ENCODE measurements at places on chromosomes 2 and 18.

GRCh38 chr18:22914633-22915032 is 18.5 kb upstream of the RBBP8 start:
- DNase-seq: no peak

DNA sequence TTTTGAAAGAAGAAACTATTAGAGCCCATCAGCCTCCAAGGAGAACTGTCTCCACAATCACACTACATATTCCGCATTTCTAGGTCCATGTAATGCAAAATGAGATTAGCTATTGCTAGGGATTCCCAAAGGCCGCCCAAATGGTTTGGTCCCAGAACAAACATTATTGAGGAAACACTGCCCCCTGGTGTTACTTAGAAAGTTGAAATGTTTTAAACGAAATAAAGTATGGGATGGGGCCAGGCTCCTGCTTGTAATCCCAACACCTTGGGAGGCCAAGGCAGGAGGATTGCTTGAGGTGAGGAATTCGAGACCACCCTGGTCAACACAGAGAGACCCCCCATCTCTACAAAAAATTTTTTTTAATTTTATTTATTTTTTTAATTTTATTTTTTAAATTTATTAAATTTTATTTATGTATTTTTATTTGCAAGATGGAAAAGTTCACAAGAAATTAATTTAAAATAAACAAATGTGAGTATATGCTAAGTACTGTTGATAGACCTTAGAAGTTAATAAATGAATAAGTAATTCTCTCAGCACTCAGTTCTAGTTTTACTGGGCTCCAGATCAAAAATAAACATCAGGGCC is 5.5 kb downstream of the NHEJ1 start:
- DNase-seq: peak; percentile 58

- no peak for DNase-seq
These were observed 620 bp upstream of the RPL37A start for GRCh38 chr2:216498070-216498378.

DNA sequence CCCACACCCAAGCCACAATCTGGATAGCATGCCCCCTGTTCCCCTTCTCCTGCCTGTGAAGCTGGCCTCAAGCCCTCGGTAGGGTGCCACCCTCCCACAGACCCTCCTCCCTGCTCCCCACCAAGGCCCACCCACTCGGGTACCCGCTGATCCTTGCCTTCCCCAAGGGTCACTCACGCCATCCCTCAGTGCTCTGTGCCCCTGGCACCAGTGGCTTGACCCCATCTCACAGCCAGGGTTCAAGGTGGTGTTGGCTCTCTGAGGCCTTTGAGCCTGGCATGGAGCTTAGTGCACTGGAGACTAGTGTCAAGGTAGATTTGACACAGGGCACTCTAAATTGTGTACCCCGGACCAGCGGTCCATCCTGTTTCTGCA is 11.9 kb downstream of the ADRA2B start:
- DNase-seq: no peak

GRCh38 chr2:50069454-50069853 is 915.1 kb upstream of the FSHR start:
- no peak for DNase-seq

DNA sequence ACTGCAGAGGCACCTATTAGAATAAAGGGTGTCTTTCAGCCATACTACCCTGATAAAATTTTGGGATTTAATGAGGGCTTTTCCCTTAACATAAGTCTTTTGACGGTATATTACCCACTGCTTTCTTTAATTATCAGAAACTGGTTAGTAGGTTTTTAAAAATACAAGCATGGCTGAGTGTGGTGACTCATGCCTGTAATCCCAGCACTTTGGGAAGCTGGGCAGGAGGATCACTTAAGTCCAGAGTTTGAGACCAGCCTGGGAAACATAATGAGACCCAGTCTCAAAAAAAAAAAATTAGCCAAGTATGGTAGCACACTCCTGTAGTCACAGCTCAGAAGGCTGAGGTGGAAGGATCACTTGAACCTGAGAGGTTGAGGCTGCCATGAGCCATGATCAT is 16.1 kb downstream of the CPSF3 start:
- DNase-seq: no peak

DNA sequence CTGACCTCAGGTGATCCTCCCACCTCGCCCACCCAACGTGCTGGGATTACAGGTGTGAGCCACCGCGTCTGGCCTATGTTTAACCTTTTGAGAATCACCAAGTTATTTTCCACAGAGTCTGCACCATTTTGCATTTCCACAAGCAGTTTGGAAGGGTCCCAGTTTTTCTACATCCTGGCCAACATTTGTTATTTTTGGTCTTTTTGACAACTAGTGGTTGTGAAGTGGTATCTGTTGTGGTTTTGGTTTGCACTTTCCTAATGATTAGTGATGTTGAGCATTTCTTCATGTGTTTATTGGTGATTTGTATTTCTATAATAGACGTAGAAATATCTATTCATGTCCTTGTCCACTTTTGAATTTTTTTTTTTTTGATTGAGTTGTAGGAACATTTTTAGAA is 67.9 kb downstream of the BIRC6 start:
- no peak for DNase-seq

DNA sequence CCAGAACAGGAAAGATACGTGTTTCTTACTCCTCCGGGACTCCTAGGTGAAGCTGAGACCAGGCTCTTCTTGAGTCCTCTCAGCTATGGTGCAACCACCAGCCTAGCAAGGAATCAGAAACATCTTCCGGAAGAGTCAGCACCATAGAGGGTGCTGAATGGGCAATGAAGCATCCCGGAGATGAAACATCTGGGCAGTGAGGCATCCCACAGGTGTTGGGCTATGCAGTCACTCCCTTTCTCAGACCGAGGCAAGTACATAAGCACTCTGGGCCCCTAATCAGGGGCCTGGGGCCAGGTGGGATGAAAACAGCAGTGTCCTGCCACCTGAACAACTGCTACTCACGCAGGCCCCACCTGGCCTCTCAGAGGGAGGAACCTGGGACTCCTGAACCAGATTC is 1.4 kb upstream of the CAPN10 start:
- no peak for DNase-seq

GRCh38 chr2:99911736-99912135 is 230.7 kb downstream of the AFF3 start:
- no peak for DNase-seq

GRCh38 chr2:8402222-8402621 is 279.6 kb upstream of the ID2 start:
- DNase-seq: no peak

DNA sequence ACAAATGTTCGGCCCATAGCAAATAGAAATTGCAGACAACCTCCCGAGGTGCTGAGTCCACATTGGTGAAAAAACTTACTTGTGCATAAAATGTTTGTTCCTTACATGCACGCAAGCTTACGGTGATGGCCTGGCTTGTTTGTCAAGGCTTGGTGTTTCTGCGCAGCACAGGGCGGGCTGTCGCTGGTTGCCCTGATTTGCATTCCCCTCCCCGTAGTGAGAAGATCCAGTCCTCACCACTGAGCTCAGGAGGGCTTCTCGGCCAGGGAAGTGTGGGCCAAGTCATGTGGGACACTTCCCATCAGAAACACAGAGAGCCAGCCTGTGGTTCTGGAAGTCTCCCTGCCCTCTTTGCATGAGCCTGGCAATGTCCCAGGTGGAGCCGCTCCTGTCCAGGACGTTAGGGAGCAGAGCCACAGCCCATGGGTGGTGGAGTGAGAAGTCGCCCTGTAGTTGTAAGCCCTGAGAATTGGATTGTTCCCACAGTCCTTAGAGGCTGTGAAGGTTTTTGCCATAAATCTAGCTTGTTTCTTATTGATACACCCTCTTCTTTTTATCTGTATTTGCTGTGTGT is 152.7 kb downstream of the TWIST2 start:
- no peak for DNase-seq

DNA sequence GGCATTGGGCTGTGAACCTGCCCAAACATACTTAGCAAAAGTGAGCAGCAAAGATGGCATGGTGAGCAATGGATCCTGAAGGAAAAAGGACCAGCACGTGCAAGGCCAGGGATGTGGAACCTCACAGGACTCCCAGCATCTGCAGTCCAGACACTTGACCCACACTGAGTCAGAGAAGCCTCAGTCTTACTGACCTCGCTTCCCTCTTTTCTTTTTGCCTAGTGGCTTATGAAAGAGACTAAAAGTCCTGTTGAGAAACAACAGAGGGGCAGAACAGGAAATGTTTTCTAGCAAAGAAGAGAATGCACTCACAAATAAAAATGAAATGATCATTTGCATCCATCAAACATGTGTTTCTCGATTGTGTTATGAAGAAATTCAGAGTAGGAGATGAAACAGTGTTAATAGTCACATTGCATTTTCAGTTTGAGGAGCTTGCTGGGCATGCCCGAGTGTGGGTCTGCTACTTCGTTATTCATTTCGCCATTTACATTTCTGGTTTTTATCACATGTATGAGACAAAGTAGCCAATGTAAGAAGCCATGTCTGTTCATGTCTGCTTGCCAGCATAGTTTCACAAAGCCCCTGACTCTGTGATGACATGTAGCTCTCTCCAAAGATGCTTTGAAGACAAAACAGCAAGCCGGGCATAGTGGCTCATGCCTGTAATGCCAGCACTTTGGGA is 118.4 kb downstream of the INO80D start:
- DNase-seq: no peak

- no peak for DNase-seq
These were observed 45.6 kb upstream of the MSH6 start for GRCh38 chr2:47737191-47737975.

DNA sequence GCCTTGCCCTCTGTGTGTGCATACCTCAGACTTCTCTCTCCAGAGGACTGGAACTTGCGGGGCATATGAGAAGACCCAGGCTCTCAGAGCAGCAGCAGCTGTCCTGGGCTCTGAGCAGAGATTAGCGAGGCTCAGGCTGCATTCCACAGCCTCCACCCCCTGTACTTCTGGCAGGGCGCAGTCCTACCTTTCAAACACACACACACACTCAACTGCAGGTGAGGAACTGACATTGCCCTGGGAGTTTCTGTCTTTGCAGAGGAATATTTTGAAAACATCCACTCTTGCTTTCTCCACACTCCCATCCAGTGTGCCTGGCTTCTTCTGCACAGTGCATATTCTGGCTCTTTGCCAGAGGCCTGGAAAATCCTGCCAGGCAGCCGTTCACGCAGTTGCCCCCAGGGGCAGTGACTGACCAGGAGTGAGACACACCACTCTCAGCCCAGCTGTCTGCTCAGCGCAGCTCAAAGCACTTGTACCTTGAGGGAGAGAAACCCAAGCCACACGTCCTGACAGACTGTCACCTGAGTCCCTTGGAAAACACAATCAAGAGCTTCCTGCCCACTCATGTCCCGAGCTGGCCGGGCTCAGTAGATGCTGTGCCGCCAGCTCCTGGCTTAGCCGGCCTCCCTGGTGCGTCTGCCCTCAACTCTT is 460.8 kb downstream of the RNF144A start:
- DNase-seq: no peak

DNA sequence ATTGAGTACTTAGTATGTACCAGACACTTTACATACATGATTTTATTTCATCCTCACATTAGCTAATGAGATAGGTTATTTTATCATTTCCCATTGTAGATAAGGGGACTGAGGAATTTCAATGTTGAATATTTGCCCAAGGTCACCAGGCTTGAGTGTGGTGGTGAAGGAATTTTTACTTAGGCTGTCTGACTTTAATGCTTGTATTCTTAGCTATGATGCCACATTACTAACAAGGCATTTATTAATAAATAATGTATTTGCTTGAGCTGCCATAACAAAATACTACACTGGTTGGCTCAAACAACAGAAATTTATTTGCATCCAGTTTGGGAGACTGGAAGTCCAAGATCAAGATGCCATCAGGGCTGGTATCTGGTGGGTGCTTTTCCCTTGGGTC is 250.9 kb downstream of the GPD2 start:
- no peak for DNase-seq

GRCh38 chr2:69575926-69576325 is 67.6 kb downstream of the AAK1 start:
- no peak for DNase-seq

DNA sequence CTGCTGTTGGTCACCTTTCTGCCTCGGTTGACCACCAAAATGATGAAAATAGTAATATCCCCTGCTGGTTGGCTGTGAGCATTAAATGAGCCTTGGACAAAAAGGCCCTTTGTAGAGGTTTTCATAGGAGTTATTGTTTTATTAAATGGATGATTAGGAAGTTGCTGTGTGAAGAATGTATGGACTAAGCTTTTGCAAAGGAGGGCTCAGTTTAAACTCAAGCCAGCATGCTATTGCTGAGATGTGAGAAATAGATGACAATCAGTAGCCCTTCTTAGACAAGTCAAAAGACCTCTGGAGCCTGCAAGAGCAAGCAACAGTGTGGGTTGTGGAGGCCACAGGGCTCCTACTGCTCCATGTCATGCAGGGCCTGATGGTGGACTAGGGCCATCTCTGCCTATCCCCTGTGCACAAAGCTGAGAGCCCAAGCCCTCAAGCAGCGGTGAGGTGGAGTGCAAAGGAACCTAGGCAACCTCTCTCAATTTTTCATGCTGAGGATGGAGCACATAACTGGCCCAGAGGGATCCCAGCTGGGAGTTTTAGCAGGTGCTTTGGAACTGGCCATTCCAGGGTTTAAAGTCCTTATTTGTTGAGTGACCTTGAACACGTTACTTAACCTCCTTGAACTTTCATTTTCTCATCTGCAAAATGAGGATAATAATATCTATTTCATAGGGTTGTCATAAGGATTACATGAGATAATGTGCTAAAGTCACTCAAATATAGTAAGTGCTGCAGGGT is 37.1 kb downstream of the FOSL2 start:
- DNase-seq: peak; percentile 59

DNA sequence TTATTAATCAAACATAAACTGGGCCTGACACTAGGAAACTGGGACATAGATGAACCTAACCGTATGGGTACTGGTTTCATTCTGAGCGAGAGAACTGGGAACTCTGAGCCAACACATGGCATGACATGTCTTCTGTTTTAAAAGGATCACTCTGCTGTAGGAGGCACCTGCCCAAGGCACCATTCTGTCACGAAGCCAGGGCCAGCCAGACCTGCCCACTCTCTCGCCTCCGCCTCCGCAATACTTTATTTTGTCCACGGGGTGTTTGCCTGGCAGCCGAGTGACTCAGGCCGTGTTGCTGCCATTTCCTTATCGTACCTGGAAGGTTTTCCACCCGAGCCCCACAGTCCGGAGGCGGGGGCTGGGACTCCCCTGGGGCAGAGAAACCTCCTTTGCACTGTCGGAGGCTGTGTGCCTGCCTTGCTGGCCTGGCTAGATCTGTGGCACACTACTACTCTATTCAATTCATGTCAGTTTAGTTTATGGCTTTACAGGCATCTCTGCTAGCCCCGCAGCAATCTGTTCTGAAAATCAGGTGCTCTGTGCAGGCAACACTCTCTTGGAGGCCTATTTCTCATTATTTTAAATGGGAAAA is 120.4 kb upstream of the ACKR3 start:
- DNase-seq: no peak

GRCh38 chr2:66443186-66443978 is 8.5 kb downstream of the MEIS1 start:
- no peak for DNase-seq

DNA sequence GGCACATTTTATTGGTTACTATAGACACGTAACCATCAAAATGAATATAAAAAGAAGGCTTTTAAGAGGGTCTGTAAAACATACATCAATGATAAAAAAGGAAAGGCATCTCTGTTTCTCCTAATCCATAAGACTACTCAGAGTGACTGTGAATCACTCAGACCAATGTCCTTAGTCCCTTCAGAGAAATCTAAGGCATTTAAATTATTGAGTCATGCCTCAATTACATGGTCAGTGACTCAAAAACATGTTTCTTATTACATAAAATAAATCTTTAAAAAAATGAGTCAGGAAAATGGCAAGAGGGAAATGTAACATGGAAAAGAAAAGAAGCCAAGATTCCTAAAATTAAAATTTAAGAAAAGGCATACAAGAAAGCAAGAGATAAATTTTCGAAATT is 146.6 kb downstream of the ERBB4 start:
- DNase-seq: peak; percentile 6

- DNase-seq: no peak
These were observed 6.2 kb upstream of the PLCL1 start for GRCh38 chr2:197798187-197798586.

GRCh38 chr18:24227977-24228666 is 89.3 kb downstream of the CABYR start:
- DNase-seq: peak; percentile 76
